ENCODE measurements at places on chromosomes 12 and 14.

GRCh38 chr12:11968048-11968383, 102.7 kb upstream of the BCL2L14 start:
- no peak for DNase-seq

- peak; percentile 88 for DNase-seq
Measured at GRCh38 chr12:10392394-10392930, 2.6 kb upstream of the KLRK1 start.

GRCh38 chr12:6080149-6081045, 44.1 kb downstream of the VWF start:
- no peak for DNase-seq

DNA sequence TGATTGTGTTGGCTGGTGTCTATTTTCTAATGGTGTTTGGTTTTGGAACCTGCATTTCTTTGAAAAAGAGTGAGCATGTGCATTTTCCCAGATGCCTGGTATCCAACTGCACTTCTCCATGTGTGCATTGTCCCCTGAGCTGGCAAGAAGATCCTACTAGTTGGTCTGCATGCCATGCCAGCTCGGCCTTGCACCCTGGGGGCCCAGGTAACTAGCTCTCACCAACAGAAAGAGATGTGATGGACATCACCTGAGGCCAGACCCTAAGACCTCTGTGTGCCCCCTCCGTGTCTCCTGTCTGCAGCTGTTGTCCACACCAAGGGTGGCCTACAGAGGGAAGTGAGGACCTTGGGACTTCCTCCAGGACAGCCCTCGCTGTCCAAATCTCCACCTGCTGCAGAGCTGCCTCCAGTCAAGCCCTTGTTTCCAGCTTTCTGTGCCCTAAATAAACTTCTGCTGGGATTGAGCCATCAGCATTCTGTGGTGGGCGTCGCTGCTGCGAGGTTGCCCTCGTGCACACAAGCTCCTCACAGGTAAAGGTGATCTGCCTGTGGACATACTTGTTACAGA, 30.1 kb upstream of the GPR132 start:
- DNase-seq = no peak

DNA sequence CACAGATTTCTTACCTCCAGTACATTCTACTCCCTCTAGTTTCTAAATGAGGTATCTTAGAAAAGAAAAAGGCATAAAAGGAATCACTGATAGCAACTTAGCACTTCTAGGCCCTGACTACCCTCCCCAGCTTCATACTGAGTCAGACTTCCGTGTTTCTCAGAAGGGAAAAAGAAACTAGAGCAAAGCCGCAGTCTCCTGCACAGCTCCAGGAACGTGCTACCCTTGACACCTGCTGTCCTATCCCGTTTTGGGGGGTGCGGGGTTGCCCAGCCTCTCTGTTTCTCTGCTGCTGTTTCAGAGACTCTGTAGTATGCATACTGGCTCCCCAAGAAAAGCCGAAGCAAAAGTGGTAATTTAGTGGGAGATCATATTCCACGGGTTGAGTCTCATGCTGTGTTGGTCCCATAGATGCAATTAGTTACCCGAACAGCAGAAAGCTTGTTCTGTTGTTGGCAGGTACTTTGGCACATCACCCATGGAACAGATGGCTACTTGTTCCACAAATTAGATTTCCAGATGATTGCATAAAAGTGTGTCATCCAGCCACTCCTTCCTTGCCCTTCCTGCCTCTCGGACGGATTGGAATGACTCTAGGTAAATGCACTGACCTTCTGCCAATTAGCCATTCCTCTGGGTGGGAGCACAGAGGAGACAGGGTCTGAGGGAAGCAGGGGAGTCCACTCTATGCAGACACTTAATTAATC, 438.1 kb downstream of the FUT8 start:
- DNase-seq = no peak

DNA sequence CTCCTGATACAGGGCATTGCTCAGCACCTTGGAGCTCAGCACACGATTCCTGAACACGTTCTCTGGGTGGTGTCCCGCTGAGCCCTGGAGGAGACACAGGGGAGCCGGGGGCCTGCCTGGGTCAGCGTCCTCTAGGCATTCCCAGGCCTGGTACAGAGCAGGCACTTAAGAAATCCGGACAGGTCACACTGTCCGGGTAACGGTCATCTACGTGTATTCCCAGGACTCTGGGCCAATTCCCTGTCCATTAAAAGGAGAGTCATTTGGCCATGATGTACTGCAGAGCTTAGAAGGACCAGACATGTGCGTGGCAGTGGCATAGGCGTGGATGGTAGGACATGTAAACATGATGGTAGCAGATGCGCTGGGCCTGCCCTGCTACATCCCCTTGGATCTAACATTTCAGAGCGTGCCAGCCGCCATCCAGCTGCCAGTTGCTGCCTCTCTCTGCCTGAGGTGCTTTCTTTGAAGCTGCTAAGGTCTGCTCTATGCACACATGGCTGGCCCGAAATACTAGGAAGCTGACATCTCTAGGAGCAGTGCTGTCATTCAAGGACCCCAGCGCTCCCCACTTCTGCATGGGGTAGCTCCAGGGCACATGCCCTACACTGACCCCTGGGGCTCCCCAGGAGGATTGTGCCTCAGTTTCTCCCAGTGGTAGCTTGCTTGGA, 273.1 kb upstream of the RTL1 start:
- no peak for DNase-seq

All from skeletal muscle cell (primary cell).